ENCODE measurements at places on chromosomes 1 and 21.

DNA sequence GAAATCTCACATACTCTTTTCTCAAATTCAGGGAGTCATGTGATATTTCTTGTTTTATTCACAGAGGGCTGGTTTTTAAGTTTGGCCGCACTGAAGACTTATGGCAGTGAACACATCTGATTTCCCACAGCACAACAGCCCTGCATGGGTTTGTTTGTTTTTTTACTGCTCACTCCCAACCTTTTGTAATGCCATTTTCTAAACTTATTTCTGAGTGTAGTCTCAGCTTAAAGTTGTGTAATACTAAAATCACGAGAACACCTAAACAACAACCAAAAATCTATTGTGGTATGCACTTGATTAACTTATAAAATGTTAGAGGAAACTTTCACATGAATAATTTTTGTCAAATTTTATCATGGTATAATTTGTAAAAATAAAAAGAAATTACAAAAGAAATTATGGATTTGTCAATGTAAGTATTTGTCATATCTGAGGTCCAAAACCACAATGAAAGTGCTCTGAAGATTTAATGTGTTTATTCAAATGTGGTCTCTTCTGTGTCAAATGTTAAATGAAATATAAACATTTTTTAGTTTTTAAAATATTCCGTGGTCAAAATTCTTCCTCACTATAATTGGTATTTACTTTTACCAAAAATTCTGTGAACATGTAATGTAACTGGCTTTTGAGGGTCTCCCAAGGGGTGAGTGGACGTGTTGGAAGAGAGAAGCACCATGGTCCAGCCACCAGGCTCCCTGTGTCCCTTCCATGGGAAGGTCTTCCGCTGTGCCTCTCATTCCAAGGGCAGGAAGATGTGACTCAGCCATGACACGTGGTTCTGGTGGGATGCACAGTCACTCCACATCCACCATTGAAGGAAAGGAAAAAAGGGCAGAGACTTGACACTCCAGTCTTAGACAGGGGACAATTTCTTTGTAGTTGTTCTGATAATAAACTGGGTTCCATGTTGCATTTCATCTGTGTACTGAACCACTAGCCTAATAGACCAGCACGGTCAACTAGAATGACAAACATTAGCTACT, 22.8 kb downstream of the TMEM50A start:
- DNase-seq = no peak

GRCh38 chr1:226548256-226549093, at the start of gene STUM:
Gene STUM (plus strand): TSS chr1:226548764. CDS start chr1:226548905, 141 bp downstream.
- DNase-seq = peak; percentile 68

GRCh38 chr1:243465738-243466137, 209.9 kb downstream of the SDCCAG8 start:
- DNase-seq = no peak

DNA sequence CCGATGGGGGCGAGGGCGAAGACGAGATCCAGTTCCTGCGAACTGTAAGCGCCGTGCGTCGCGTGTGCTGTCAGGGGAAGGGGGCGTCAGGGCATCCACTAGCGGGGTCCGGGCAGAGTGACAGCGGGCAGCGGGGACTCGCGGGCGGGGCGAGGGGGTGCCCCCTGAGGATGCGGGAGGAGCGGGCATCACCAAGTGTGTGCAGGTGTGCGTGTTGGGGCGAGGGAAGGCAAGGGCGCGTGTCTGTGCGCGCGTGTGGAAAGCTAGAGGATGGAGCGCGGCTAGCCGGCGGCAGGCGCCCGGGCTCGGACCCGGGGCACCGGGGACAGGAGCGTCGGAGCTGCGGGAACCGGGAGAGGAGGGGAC, 525 bp downstream of the RYR2 start:
- DNase-seq = no peak

DNA sequence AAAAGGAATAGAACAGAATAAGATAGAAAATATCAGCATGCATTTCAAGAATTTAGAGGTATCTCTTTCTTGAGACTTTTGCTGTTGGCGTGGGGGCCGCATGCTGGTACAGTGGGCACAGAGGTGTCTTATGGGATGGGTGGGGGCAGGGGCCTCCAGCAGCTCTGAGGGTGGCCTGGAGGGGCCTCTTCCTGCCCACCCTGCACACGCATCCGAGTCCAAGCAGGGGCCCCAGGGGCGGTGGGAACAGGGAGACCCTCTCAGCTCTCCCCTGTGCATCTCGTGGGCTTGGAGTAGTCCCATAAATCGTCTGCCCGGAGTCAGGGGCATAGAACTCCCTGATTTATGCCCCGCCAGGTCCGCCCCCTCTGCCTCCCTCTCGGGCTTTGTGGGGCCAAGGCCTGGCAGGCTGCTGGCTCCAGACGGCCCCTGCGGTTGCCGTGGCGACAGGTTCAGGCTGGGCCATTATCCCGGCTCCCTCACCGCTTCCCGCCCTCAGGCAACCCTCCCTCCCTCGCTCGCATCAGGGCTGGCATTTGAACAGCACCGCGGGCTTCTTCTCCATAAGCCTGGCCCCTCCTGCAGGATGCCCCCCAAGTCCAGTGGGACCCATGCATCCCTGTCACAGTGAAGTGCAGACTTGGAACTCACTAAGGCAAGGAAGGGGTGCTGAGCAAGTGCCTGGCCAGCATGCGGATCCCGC, 133.2 kb upstream of the ZBTB40 start:
- DNase-seq = peak; percentile 35

DNA sequence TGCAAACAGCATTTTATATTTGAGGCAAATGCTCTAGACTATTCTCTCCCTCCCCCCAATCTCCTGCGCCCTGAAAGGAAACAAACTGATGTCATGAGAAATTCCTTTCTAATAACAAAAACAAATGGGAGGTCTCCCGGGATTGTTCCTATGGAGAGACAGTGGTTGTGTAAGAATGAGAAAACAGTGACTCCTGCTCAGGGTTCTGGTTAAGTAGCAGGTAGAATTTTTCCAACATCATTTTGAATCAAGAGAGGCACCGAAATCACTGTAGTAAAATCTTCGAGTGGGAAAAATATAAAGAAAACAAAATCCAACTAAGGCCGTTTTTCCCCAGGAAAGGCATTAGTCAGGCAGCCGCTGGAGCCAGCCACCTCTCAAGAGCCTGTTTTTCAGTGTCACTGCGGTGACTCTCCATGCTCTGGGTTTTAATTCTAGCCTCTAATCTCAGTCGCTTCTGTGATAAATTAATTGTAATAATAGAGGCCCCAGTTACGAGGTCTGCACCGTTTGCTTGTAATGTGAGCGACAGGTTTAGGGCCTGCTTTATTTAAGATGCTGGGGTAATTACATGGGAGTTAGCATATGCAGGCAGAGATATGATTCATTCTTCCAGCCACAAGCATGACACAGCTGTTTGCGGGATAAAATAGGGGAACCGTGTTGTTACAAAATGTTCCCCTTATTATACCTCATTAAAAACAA, 80.3 kb downstream of the RNF220 start:
- DNase-seq = no peak

- no peak for DNase-seq
Measured at GRCh38 chr1:36151134-36151844, 2.0 kb upstream of the TRAPPC3 start.

GRCh38 chr21:45590726-45591618, 48.7 kb upstream of the SLC19A1 start:
- peak; percentile 87 for DNase-seq

DNA sequence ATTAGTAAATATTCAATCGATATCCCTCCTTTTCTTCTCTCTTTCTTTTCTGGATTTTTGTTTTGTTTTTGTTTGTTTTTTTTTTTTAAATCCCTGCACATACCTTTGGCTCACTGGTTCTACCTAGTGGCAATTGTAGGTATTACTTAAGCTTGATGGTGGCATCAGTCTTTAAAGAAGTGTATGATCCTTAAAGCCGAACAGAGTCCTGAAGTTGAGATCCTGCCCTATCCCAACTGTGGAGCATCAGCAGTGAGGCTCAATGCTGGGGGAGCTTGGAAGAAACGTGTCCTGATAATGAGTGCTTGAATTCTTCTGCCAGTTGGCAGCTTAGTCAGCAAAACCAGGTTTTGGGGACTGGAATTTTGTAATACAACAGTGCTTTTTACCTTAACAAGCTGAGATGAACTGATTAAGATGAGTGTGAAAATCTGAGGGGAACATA, 60.8 kb downstream of the FASLG start:
- no peak for DNase-seq

GRCh38 chr1:103162360-103162759, 54.0 kb upstream of the COL11A1 start:
- no peak for DNase-seq

- DNase-seq = no peak
Measured at GRCh38 chr1:58768191-58768731, 15.6 kb downstream of the JUN start.

- DNase-seq = peak; percentile 66
Measured at GRCh38 chr1:10152709-10153284, 57.6 kb upstream of the KIF1B start.

- DNase-seq = no peak
Measured at GRCh38 chr1:247360991-247361731, 29.5 kb upstream of the ZNF496 start.

DNA sequence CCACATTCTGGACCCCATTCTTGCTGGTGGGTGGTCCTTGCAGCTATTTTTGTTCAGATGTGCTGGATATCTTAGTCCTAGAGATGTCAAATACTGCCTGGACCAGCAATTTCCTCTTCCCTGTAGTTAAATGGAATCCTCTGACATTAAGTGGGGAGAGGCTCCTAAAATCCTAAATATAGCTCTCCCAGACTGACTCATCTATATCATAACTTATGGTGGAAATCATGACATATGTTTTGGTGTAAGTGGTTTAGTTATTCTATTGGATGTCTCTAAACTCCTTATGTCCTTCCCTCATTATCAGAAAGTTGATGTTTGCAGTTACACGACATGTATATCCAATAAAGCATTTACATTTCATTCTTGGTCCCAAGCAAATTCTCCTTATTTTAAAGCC, 73.1 kb downstream of the KCNJ6 start:
- DNase-seq = no peak

Measured in activated CD8-positive, alpha-beta memory T cell treated with anti-CD3 and anti-CD28 coated beads for 24 hours (primary cell).